ENCODE measurements at places on chromosomes 12 and 14. TPM values are rescaled to one million over a fixed set of nuclear protein-coding genes. Genes with fewer than 3 reads are reported as not detected.

DNA sequence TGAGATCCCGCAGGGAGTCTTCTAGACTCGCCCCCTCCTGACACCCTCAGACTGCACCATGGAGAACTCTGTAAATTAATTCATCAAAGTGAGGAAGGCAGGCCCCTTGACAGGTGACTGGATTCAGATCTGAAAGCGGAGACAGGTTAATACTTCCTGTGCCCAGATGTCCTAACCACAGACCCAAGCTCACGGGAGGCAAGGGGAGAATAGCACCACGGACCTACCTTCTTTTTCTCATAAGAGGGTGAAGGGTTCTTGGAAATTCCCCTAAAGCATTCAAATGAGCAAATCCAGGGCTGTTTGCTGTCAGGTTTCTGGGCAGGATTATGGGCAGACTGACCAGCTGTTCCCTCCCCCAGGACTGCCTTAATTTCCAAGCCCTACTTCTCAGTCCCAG is 170.0 kb downstream of the ZFP36L1 start:
- DNase-seq = no peak

PDE3A gene
- total RNA-seq = 3.1 TPM

DNA sequence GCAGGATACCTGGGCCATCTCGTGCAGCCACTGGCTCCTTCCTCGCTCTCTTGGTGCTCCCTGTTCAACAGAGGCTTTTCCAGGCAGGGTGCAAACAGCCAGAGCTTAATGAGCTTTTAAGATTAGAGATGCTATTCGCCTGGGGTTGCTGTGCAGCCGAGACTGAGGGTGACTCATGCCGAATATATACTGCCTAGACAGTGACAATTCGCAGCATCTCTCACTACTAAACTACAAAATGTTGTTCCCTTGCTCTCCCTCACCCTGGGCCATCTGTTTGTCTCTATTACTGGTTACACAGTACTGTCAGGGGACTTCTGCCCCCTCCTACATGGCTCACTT is 26.0 kb upstream of the TESC start:
- DNase-seq = no peak

DNA sequence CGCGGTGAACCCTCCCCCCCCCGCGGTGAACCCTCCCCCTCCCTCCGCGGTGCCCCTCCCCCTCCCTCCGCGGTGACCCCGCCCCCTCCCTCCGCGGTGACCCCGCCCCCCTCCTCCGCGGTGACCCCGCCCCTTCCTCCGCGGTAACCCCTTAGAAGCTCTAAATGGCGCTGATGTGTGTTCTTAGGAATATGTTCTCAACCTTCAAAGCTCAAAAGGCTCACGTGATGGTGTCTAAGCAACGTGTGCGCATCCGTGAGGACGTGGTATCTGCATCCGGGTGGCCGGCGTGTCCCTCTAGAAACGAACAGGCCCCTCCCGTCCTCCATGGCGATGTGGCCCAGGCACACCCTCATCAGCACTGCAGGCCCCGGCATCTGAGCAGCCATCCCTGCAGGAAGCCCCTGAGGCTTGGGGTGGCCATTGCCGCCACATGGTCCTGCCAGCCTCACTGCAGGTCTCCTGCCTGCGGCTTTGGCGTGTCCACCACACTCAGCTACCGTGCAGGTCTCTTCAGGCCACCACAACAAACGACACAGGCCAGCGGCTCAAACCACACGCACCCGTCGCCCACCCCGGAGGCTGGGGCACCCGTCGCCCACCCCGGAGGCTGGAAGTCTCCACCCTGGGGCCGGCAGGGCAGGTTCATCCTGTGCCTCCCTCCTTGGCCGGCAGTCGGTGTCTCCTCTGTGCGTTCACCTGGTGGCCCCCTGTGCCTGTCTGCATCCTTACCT is 14.5 kb upstream of the FBRSL1 start:
- DNase-seq = no peak

DNA sequence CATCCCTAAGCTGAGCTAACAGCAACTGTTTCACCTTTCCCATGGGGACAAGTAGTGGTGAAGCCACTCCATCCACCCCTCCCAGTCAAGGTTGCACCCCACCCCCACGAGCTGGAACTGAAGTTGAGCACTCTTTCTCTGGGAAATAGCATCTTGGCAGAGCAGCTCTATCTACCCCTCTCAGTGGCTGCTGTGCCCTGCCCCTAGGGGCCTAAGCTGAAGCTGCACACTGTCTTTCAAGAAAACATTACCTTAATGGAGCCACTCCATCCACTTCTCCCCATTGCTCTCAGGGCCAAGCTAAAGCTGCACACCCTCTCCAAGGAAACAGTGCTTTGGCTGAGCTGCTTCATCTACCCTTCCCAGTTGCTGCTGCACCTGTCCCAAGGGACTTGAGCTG is 170.6 kb upstream of the CCDC196 start:
- no peak for DNase-seq

C12orf50 gene
- not detected for total RNA-seq

- no peak for DNase-seq
Measured at GRCh38 chr12:130184404-130185090, 22.3 kb downstream of the FZD10 start.
